ENCODE measurements at places on chromosomes 2 and 18.

DNA sequence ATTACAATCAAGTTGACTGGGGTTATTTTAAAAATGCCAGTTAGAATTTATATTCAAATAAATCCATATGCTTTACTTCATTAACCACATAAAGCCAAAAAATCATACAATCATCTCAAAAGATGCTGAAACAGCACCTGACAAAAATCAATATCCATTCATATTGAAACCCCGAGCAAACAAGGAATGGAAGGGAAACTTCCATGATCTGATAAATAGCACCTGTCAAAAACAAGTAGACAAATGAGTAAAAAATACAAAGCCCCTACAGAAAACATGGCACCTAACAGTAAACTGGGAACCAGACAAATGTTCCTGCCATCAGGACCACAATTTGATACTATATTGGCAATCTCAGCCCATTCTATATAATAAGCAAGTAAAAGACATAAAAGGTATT lies 227.5 kb downstream of the HDAC4 start:
- DNase-seq = no peak

DNA sequence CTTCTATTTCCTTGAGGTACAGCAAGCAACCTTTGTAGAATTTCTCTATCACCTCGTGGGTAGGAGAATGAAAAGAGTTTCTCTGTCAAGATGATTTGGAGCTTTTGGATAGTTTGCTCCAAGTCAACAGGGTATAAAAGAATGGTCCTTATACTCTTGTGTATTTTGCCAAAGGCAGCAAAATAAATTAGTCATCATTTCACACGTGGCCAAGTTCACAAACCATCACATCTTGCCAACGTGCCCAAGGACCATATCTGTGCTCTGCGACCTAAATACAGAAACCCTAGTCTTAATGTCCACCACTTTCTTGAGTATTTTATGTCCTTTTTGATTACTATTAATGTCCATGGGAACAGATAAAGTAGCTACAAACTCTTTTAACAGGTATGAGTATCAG lies 262.9 kb downstream of the AFF3 start:
- DNase-seq = no peak

DNA sequence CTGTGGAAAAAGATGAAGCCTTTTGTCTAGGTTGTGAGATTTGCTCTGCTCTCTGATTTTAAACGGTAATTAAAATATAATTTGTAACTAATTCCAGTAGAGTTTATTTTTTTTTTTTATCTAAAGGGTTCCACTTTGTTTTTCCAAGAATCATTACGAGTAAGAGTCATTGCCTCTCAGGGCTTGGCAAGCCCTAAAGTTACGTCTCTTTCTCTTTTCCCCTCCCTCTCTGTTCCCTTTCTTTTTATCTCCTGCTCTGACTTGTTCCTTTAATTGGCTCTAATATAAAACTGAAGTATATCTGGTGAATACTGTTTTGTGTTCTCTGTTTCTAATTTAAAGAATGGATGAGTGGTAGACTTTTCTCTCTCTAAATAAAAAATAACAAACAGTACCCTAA lies 75.8 kb downstream of the CALCRL start:
- DNase-seq = no peak

DNA sequence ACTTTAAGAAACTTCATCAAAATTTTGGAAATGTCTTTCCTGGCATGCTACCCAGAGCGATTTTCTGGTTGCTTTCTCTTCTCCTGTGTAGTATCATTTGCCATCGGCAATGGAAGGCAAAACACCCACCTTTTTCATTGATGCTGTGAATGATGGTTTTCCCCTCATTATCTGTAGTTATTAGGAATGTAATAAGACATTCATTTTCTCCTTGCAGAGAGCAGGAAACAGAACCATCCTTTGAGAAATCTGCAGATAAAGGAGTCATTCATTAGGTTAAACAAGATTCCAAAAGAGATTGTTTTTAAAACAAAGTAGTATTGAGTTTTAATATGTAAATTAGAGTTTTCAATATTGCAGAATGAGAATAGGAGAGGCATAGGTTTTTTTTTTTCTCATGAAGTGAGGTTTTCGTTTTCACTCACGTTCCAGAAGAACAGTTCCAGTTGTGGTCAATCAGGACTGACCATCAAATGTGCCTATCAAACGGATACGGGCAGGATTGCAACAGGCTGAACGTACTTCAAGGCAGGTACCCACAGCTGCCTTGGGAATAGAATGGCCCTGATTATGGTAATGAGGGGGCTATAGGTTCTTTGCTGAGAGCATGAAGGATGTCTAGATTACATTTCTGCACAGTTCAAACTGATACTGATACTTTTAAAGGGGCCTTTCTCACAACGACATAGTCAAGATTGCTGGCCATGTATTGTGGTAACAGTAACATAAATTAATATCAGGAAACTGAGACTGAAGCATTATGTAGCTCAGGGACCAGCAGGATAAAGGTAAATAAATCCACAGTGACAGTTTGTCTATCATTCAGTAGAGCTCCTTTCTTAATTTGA lies 49.8 kb upstream of the PLA2R1 start:
- DNase-seq = no peak

- DNase-seq = no peak
These were observed 39.3 kb upstream of the GYPC start for GRCh38 chr2:126616606-126617069.

DNA sequence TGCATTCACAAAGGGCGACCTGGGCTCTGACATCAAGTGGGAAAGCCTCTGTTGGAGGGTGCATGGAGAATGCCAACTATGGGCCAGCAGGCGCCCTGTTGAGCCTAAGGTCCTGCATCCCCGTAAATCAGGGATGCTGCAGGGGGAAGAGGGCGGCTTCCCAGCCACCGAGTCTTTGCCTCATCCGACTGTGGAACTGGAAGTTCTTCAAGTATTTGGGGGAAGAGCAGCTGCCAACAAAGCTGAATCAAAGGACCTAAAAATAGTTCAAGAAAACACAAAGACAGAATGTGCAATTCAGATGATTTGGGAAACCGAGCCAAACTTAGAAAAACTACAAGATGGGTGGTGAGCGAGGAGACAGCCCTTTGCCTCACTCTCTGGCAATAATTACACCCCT lies 281.1 kb upstream of the MGAT5 start:
- DNase-seq = no peak

DNA sequence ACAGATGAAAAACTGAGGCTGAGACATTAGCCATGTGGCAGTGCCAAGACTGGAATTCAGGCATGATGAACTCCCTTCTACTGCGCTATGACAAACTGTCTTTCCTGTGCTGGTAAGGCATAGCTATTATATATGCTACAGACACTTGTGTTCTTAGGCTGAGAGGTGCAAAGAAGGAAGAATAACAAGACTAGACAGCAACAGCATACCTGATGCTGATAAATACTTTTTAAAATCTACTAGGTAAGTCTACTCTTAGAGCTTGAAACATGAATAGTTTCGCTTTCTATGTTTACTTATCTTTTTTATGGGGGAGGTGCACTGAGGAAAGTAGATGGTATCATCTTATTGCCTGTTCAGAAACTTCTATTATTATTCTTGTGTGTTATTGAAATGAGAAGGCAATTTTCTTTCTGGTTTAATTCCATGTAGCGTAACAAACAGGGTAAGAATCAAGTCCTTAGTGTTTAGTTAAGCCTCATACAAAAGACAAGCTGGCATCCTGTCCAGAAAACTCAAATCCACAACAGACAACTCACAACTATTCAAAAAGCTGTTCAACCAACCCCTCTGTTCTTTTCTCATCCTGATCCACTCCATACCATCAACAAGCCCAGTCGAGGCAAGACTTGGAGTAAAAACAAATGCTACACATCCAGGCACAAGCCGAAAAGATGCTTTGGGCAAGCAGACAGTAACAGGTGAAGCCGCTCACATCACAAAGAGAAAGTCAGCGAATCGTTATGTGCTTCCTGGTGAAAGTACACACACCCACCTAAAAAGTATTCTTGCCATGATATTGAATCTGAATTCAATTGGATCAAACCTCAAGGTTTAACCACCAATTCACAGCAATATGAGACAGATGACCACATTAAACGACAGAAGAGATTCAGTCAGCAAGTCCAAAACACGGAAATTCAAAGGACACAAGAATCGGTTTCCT lies 1.5 kb downstream of the TTC32 start:
- peak; percentile 37 for DNase-seq

DNA sequence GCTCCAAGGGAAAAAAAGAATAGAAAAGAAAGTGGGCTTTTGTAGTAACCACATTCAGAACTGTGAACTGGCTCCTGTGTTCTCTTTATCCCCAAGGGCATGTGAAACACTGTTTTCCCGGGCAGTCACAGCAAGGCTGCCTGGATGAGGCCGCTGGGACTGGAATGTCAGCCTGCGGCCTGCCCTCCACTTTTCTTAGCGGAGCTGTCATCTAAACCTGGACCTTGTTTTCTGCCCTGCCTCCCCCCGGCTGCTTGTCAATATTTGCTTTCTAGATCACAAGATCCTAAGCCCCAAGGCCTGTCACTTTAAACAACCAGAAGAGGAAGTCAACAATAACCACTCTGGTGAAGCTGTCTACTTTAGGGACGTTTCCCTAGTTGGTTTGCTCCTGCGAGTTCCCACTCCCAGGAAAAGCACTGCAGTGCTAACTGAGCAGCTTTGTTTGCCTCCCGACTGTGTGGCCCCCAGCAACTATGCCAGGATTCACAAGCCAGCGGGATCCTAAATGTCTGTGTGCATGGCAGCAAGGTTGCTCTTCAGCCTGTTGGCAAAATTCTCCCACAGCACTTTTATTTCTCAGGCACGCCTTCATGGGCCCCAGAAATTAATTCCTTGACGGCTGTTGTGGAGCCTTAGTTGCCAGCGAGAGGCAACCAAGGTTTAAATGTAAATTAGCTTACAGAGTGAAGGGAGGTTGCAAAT lies 30.6 kb downstream of the SOWAHC start:
- DNase-seq = no peak

GRCh38 chr2:143321994-143322393 lies 192.8 kb downstream of the ARHGAP15 start:
- no peak for DNase-seq

GRCh38 chr2:118784860-118785259 lies 62.6 kb downstream of the EN1 start:
- no peak for DNase-seq

- DNase-seq = peak; percentile 48
These were observed 2.9 kb upstream of the EPAS1 start for GRCh38 chr2:46294176-46294836.

- no peak for DNase-seq
These were observed 278.6 kb upstream of the HS6ST1 start for GRCh38 chr2:128597121-128597762.

- DNase-seq = no peak
These were observed 108.6 kb downstream of the MAP4K4 start for GRCh38 chr2:101806123-101806522.

DNA sequence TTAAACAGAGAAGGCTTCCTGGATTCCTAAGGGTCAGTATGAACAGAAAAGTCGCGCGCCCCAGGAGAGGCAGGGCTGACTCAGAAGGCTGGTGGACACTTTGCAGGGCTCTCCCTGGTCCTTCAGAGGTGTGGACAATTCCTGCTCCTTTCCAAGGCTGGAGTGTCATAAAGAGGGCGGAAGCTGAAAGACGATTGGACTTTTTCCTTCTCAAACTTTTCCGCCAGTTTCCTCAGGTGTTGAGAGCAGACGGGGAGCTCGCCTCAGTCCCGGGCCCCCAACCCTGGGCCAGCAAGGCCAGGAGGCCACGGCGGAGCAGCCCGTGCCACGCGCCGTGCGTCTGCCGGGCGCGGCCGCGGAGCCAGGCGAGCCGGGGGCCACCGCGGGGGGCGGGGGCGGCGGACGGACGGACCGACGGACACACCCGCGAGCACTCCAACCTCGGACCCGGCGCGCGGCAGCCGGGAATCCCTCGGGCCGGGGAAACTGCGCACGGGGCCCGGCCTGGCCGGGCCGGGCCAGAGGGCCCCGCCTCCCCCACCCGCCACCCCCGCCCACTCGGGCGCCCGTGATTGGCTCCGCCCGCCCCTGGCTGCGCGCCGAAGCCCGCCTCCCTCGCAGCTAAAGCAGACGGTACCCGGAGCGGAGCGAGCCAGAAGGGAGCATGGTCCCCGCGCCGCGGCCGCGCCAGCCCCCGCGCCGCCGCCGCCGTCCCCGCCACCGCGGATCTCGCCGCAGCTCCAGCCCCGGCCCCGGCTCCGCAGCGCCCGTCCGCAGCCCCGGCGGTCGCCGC lies at the start of gene KLHL29:
KLHL29 (plus strand) TSS at position 629 of the 793 bp plus-strand sequence. CDS start 177,018 bp downstream, outside the sequence.
- peak; percentile 20 for DNase-seq

- no peak for DNase-seq
These were observed 71.9 kb upstream of the GALNT5 start for GRCh38 chr2:157185476-157186227.

GRCh38 chr2:17228461-17228860 lies 289.8 kb downstream of the RAD51AP2 start:
- no peak for DNase-seq

DNA sequence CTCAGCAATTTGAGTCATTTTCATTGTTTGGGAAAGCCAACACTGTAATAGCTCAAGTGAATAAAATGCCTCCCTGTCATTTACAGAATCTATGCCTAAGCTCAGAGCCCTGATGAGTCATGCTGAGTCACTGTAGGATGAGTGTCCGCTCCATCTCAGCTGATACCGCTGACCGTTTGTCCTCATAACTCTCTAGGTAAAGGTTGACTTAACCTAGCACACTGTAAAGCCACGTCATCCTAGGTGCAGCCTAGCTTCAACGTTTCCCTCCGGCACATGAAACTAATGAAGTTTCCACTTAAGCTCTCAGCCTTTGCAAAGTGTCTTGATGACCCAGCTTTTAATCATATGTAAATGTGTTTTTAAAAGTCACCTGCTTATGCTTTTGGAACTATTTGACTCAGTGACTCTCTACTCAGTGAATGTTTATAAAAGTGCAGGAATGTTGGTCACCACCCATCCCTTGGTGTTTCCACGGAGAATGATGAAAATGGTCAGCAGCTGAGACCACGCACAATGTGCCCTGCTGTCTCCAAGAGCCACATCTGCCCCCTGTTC lies 154.0 kb downstream of the PMAIP1 start:
- DNase-seq = peak; percentile 8

DNA sequence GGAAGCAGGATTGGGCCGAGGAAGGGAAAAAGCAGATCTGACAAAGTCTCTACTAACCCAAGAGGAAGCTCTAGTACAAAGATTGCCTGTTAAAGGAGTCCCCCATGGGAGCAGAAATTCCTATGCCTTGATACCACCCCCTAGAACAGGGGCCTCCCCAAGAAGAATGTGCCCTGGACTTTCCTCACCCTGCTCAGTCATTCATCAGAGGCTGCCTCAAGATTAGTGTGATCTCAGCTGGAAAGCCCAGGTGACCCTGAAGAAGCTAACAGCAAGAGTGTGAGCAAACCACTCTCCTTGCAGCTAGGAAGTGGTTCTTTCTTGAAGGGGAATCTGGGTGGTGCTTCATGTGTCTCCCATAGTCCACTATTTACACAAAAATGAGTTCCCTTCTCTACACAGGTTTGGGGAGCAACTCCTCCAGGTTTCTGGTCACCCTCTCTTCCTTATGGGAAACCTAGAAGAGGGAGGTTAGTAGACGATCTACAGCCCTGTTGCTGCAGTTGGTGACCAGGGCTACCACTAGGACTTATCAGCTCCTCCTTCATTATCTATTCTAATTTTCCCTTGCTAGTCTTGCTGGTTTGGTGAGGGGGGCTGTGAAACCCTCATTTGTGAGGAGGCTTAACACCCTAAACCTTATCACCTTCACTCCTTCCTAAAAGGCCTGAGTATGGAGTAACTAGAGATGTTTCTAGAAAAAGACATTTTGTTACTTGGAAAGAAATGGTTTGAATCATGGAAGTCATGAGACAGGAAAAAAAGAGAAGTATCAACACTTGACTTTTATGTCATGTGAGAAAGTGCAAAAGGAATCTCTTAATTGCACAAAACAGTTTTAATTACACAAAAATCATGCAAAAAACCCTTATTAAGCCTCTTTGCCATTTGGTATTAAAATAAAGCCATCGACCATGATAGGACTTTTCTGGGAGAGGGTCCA lies 2.9 kb upstream of the WDR7 start:
- DNase-seq = no peak

All from RPMI8226 (cell line).